ENCODE measurements at places on chromosomes 2 and 18.

DNA sequence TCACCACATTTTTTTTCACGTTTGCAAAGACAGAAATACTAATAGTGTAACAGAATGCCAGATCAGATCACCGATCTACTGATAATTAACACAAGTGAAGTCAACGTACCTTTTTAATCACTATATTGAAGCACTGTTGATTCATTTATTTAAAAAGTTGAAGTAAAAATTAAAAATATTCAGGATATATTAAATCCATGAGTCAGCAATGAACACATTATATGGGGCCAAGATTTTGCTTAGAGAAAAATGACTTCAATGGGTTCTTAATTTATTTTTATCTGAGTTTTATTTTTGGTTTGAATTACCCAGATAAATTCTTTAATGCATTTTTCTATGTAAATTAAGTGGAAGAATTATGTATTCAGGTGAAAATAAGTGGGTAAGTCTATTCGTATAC lies 14.2 kb downstream of the SPHKAP start:
- no peak for DNase-seq

DNA sequence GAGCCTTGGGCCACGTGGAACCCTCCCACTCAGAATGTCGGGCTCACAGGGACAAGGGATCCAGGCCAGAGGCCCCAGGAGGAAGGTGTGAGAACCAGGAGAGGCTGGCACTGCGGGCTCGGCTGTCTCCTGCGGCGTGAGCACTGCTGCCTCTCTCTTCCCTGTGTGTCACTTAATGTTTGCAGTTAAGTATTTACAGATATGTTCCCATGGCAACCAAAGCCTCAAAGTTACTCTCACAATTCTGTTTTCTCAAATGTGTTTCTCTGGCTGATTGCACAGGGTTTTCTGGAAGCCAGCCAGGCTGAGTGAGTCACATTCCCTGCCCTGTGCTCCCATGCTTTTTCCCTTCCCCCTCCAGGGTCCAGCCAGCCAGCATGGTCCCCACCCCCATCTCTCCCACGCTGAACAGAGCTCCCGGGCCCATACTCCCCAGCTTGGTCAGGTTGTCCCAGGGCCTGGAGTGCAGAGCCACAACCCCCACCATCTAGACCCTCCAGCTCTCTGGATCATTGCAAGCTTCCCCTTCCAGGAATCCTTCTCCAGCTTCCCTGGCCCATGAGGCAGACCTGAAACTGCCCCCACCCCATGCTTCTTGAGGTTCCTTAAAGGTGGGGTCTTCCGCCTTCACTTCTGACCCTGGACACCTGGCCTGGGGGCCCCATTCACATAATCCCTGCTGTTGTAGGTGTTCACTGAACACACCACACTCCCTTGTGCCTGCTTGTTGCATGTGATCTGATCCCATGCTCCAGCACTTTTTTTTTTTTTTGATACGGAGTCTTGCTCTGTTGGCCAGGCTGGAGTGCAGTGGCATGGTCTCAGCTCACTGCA lies 265.9 kb downstream of the CELF4 start:
- DNase-seq = no peak

DNA sequence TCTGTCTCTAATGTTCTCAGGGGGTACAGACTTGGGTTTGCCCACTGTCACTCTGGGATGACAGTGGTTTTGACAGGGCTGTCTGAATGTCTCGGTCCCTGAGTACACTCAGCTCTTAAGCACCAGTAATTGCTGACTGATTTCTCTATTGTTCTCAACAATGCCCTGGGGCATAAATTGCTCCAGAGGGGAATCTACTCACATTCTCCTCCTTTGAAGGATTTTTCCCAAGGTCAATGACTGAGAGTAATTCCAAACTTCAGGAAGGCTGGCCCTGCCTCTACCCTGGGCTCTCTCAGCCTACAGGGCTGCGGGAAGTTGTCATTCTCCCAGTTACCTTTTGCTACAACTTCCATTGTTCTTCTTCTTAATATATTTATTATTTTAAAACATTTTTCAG lies 36.5 kb downstream of the MC2R start:
- DNase-seq = no peak

DNA sequence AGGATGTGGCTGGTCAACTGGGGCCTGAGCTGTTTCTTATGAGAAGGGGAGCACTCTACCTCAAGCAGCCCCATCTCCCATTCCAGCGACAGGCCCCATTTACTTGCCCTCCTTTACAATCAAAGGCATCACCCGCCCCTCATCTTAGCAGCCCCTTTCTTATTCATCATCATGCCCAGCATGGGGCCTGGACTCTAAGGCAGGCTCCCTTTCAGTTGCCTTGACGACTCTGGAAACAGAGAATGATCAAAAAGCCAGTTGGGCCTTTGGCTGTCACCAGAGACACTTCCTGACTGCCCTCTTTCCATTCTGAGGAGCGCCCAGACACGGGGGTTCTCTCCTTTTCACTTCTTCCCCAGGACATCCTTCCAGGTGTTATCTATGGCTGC lies 11.2 kb downstream of the CELF4 start:
- no peak for DNase-seq

GRCh38 chr2:232406556-232407310 lies at the start of gene ALPG:
Gene ALPG (plus strand): TSS chr2:232406844. CDS start chr2:232406895, 51 bp downstream.
- no peak for DNase-seq

DNA sequence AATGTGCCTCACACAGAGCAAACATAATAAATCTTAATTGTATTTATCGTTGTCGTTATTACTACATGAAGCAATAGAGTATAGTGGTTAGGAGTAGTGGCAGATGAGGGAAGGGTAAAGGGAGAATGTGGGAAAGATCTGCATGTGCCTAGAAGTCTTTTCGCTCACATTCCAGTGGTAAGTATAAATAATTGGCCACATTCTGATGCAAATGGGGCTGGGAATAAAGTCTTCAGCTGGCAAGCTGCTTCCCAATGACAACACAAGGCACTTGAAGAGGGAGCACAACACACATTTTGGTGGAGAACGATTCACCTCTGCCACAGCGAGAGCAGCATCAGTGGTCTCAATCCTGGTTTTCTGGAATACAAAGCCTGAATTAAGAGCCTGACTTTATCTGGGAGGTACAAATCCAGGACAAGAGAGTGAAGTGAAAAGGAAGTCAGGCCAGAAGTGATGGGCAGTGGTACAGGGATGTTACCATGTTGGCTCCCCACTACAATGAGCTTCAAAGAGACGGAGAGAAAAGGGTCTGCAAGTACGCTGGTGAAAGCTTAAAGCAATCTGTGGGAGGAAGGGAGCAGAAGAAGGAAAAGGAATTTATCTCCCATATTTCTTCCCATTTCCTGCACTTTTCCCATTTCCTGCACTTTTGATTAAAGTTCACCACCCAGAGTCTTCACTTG lies 112.3 kb downstream of the ARHGAP15 start:
- no peak for DNase-seq

GRCh38 chr2:231765496-231765929 lies 15.6 kb downstream of the PDE6D start:
- no peak for DNase-seq

- DNase-seq = no peak
Measured at GRCh38 chr2:236167297-236168109, 683 bp downstream of the GBX2 start.

- DNase-seq = no peak
Measured at GRCh38 chr18:36471393-36471792, 173.9 kb downstream of the FHOD3 start.

DNA sequence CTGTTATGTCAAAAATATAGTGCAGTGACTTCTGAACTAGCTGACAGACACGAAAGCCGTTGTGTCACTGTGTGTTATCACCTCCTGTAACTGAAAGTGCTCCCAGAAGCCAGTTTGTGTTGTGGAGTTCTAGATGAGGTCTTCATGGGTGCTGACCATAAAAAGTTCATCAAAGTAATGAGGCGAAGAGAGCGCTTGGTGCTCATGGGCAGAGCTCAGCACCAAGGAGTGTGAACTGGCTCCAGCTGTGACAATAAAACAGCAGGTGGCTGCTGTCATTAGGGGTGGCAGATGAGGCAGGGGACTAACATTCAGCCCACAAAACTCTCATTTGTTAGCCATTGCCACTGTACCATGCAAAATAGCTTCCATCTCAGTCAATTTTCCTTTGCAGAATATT lies 151.1 kb downstream of the ZNF407 start:
- no peak for DNase-seq

GRCh38 chr2:233979748-233980147 lies 62.6 kb downstream of the TRPM8 start:
- DNase-seq = no peak

DNA sequence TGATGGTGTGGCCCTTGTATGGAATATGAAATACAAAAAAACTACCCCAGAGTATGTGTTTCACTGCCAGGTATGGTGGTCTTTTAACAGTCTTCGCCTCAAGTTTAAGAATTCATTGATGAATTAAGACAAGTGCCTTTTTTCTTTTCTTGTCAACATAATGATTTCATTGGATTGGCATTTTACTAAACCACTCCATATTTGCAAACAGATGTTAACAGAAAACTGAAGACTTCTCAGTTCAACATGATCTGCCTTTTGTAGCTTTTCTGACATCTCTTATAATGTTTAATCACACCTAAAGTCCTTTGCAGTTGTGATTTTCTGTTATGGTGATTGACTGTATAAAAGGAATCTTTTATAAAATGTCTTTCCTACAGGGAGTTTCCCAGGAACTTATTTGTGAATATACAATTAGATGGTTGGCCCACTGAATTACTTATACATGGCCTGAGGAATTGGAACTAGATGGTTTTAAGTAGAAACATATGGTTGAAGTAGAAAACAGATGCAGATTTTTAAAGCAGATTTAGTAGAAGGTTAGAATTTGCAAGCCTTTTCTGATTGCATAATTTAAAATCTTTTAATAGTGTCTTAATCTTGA lies 39.7 kb downstream of the DYNC1I2 start:
- DNase-seq = no peak

DNA sequence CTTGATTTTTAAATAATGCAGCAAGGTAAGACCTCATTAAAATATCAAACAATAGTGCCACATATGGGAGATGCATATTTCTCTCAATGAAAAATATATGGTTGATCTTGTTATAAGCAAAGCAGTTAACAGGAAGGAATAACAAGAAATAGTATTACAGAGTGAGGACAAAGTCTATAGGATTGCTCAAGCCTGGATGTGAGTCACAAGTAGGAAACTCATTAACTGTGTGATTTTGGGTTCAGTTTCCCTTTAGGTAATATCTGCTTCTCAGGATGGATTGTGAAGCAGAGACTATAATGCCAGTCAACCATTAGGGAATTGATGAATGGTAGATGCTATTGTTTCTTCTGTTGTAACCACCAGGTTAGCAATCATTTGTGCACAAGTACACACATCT lies 42.9 kb upstream of the SPHKAP start:
- DNase-seq = no peak

DNA sequence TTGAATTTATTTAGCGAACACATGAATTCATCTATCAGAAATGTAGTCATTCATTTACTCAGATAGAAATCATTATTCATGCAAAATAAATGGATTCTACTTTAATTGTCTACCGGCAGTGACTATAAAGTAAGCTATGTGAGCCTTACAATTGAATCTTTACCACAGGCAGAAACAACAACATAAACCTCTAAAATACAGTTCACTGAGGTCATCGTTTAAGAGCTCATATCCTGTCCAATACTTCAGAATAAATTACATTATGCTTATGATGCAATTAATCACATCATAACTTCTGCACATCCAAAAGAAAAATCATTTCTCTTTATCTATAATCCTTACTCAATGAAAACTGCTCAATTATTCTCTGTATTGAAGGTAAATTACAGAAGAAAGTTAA lies 244.7 kb downstream of the HNMT start:
- DNase-seq = no peak

- no peak for DNase-seq
Measured at GRCh38 chr2:117553448-117553847, 261.0 kb upstream of the DDX18 start.

DNA sequence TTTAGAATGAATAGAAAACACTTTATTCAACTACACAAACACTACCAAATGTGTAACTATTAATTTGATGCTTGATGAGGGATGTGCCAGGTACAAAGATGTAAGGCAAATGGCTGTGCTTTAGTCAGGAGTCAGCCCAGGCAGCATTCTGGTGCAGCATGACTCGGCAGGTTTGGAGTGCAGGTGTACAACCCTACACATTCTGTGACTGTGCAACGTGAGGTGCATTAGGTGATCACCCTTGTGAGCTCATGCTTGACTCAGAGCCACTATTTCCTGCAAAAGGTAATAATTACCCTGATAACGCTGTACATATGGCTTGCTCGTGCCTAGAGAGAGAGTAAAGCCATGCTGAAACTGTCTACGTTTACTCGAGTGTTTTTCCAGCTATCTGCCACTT lies 288.7 kb upstream of the DSEL start:
- no peak for DNase-seq

DNA sequence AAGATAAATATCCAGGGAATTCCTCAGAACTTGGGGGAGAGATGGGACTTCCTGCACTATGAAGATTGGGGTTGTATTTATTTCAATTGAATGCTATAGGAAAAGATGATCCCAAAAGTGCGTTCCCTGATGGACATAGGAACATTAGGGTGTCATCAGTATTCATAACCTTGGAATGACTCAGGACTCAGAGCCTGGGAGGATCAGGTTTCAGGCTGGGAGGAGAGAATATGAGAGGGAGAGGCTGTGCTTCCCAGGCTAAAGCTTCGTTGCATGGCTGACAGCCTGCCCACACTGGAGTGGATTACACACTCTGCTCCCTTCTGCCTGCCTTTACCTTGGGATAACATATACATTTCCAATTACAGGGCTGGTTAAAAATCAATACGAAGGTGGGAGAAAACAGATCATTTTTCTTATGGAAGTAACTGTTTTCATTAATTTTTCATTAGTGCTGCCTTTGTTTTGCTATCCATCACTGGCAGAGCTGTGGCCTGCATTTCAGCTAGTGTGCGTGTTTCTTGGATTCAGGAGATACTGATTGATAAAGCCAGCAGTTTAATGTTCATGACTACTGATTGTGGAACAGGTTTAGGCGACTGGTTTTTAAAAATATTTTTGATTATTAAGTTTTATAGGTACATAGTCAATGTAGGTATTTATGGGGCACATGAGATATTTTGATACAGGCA lies 118.7 kb downstream of the KCTD1 start:
- DNase-seq = no peak

DNA sequence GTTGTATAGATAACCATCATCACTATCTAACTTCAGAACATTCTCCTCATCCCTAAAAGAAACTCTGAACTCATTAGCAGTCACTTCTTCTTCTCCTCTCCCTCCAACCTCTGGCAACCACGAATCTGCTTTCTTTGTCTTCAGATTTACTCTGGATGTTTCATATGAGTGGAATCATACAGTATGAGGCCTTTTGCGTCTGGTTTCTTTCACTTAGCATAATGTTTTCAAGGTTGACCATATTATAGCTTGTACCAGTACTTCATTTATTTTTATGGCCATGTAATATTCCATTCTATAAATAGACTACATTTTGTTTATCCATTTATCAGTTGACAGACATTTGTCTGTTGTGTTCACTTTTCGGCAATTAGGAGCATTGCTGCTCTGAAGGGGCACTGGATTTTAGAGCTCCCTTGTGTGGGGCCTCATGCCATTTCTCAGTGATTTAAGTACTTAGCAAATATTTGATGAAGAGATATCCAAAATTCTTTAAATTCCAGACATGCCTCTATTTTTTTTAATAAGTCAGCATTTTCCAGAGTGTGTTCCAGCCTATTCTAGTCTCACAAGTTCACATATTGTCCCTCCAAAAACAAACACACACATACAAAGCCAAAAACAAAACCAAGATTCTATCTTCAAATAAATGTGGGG lies 22.5 kb upstream of the MAP3K20 start:
- no peak for DNase-seq
